ENCODE measurements at places on chromosomes 5 and 9.

DNA sequence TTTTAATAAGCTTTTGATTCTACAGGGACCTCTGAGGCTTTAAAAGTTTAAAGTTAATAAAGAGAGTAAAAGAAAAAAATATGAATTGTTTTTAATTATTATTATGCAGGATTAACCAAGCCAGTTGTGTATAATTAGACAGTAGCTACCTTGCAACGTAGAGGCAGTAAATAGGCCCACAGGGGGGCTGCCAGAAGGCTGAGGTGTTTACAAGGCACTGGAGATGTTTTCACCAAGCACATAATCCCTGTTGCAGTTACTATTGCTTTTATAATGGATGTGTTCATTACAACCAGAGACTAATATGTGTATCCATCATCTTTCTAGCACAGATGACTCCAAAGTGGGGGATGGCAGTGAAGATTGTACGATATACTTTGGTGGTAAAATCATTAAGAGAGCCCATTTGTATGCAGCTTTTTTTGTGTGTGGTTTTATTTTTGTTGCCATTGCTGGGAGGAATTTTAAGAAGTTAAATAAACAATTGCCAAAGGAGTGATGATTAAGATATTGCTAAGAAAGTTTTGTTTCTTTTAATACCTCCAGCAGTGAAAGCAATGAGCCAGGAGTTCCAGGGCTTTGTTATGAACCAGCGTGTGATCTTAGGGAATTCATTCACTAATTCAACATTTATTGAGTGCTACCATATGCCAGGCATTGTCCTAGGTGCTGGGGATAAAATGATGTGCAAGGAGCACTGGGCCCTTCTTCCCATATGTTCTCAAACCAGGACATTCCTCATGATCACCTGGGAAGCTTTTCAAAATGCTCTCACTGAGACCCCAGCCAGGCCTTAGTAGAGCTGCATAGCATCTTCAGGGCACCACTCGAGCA is 138.7 kb upstream of the EFNA5 start:
- peak; percentile 60 for DNase-seq

GRCh38 chr5:168006456-168007130 is 284.9 kb upstream of the WWC1 start:
- no peak for DNase-seq

- DNase-seq = peak; percentile 53
Measured at GRCh38 chr5:157266286-157267007, 524 bp downstream of the CYFIP2 start.

DNA sequence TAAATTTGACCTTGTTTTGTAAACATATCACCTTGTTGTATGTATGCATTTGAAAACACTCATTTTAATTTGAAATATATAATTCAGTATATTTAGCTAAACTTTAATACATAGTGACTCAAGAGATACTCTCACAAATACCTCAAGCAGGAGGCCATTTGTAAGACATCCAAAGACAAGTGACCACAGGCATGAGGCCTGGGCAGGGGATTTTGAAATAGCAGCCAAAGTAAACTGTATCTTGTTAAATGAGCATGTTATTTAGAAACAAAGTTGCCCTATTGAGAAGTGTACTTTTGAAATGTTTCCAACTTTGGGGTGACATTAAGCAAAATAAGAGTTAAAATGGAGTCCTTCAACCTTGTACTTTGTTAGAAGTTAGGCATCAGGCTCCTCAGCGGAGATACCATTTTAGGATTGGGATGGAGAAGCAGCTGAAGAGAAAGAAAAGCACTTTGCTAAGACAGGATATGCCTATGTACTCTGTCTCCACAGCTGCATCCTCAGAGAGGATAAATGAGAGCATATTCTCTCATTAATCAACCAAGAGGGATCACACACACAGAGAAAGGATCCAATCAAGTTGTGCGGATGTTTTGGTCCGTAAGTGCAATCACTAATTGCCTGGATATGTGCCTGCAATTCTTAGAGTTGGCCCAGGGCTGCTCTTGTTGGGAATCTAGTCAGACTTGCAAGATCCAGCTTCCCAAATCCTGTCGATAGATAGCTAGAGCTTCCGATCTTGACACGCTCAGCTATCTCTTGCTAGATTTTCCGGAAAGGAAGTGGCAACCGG is 157.5 kb upstream of the HAPLN1 start:
- DNase-seq = no peak

GRCh38 chr5:80479713-80480112 is 8.2 kb upstream of the FAM151B start:
- no peak for DNase-seq

- no peak for DNase-seq
Measured at GRCh38 chr5:125835293-125836172, 587.7 kb upstream of the GRAMD2B start.

GRCh38 chr5:40780199-40780598 is 18.0 kb downstream of the PRKAA1 start:
- DNase-seq = no peak

GRCh38 chr5:177473443-177474001 is at the start of gene DBN1:
Gene DBN1, minus strand, starts transcription at chr5:177473634. Its CDS starts 113 bp downstream, at chr5:177473521.
- peak; percentile 60 for DNase-seq

GRCh38 chr5:160230686-160231527 is 1.6 kb downstream of the FABP6 start:
- no peak for DNase-seq

GRCh38 chr5:1760656-1761452 is 38.8 kb downstream of the MRPL36 start:
- DNase-seq = no peak

GRCh38 chr9:131590907-131591844 is 45.9 kb downstream of the PRRT1B start:
- DNase-seq = peak; percentile 68

DNA sequence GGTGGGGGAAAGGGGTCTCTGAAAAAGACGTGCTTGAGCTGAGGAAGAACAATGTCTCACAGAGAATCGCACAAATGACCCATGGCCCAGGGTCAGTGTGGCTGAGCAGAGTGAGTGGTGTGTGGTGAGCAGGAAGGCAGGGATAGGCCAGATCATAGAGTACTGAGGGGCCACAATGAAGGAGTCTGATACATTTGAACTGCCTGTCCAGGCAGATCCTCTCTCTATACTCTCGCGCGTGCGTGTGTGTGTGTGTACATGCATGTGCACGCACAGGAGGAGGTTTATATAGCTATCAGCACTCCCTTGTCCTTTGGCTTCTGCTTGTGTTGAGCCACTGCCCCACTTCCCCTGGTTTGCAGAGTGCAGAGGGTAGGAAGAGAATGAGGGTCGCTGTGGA is 294.0 kb downstream of the ZNF608 start:
- DNase-seq = no peak

DNA sequence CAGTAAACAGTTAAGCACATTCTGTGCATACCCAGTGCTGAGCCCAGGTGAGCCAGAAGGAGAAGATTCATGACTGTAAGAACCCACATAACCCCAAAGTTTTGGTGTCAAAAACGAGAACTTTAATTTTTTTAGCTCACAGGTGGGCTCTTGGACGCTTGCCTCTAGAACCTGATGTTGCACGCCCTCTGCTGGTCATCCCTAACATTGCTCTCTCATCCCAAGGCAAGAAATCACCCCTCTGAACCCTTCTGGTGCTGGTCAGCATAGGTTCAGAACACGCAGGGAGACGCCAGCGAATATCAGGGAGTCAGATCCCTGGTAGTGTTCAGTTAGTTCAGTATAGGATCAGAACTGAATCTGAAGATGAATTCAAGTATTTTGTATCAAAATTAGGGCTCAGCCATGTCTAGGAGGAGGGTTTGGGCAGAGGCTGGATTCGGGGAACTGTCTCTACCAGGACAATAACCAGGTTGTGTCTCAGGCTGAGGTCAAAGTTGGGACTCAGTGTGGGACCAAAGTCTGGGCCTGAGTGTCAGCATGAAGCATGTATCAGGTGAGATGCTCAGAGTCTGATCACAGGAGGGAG is 4.1 kb upstream of the DNAJB5 start:
- DNase-seq = peak; percentile 44

DNA sequence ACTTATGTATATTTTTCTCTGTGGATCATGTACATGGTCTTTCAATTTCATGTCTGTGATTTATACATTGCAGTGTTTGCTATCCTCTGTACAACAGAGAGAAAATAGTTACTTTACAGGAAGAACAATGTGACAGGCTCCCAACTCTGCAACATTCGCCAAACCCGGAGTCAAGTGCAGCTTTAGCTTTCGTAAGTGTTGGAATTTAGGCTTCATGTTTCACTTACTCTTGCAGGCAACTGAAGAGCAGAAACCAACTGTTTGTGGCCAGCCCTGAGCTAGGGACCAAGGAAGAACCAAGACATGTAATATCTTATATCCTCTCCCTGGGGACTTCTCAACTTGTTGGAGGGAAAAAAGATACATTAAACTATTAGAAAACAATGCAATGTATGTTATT is 147.9 kb downstream of the C5orf15 start:
- DNase-seq = no peak

- no peak for DNase-seq
Measured at GRCh38 chr9:87760529-87760928, 34.6 kb downstream of the CTSL start.

DNA sequence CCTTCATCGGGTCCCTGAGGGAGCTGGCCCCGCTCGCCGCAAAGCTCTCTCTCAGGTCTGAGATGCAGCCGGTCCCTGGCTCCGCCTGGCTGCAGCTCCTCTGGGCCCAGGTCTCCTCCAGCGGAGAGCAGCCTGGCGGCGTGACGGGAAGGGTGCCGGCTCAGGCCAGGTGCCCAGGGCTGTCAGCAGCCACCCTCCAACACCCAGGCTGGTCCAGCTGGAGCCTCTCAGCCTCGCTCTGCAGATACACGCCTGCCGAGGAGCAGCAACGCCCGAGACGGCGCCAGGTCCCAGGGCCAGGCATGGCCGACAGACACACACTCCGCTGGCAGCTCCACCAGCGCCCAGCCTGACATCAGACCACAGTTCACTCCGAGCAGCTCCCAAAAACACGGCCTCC is 25.6 kb downstream of the FAM163B start:
- no peak for DNase-seq

GRCh38 chr9:133184971-133185370 is 21.3 kb upstream of the GBGT1 start:
- DNase-seq = peak; percentile 79

DNA sequence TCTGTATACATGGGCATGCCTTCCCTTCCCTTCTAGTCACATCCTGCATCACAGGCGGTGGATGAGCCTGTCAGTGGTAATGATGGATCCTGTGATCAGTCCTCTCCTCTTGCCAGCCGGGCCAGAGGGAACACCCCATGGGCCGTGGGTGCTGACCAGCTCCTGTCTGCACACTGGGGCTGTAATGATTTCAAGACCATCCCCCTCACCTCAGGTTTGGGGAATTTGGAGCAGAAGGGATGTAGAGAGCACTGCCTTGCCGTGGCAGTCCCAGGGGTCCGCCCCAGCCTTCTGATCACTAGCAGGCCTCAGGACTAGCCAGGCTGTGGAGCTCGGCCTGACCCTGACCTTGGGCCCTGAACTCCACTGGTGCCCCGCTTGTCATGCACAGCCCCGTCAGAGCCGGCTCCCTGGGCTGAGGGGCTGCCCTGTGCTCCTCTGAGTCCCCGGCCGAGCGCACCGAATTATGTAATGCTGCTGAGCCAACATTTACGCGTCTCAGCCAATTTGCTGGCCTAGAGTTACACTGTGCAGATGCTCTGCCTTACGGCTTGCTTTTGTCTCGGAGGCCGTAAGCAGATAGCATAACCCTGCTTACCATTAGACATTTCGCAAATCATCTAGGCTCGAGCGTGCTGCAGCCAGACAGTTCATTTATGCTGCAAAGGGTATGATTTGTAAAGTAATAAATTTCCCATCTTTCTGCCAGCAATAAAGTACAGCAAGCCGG is 155.3 kb downstream of the MACROH2A1 start:
- DNase-seq = no peak

DNA sequence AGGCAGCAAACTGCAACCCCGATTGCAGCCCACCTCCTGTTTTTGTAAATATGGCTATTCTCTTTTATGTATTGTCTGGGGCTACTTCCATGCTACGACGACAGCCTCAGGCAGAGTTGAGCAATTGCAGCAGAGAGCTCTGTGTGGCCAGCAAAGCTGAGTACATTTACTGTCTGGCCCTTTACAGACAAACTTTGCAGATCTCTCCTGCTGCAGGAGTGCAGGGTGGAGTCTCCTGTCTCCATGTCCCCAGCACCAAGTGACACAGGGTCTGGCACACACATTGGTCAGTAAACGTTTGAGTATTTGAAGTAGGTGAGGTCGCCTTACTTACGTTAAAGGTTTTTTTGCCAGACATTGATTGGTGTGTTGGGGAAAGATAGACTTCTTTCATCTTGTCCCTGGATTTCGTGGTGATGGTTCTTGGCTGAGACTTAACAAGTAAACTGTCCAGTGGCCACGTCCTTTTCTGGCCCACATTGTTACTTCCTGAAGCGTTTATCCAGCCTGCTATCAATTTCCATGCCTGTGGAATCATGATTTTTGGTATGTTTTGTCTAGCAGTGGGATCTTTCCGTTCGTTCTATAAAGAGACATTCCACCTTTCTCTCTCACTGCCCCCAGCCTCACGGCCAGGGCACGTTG is 27.2 kb downstream of the PRRC2B start:
- DNase-seq = no peak

DNA sequence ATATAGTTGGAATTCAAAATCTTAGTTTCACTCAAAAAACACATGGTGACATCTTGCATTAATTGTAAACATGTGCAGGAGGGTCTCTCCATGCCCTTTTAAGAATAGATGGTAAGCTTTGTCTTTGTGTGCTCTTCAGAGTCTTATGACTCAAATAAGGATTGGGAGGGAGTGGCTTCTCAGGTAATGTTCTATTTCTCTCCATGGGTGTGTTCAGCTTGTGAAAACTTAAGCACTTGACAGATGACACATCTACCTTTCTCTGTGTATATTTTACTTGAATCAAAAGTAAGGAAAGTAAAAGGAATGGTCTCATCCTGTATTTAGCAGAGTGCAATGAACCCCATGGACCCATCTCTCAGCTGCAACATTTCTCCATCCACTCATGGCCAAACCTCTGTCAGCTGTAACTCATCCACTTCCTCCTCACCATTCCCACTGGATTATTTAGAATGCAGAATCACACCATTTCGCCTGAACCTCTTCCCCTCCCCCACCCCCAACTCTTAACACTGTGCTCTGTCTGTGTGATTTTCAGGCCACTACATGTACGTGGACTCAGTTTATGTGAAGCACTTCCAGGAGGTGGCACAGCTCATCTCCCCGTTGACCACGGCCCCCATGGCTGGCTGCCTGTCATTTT is 82.1 kb downstream of the MAMDC2 start:
- DNase-seq = no peak

- peak; percentile 79 for DNase-seq
Measured at GRCh38 chr9:128456613-128457061, 831 bp downstream of the ODF2 start.

Measured in COR-L47 (cell line).